Hematopoietic multipotent progenitor cell (in vitro differentiated cells): ENCODE measurements at places on chromosomes 5 and 9. TPM values are rescaled to one million over a fixed set of nuclear protein-coding genes. Genes with fewer than 3 reads are reported as not detected.

GRCh38 chr9:131776473-131776872 lies 36.6 kb upstream of the RAPGEF1 start:
- peak; percentile 71 for DNase-seq

DNA sequence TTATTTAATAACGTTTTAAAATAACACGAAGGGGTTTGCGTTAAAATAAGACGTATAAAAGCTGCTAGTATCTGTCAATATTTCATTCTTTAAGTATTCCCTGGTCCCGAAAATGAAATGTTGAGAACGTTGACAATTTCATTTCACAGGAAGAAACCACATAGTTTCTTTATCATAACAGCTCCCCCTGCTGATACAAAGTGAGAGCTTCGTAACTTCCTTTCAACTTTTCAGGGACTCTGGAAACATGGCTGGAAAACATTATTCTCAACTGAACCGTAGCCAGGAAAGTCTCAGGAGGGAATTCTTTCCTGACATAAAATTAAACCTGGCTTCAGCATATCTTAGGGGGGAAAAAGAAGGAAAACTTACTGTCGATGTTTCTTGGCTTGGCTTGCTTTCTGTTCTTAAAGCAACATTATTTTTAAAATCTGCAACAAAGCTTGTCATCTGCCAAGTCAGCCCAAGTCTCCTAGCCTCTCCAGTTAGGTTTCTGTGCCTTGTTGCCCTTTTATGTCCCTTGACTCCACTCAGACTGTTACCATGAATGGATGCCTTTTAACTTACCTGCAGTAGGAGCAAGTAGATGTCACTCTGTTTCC lies 122.9 kb upstream of the DAB2 start:
- DNase-seq, result no peak

The SLC4A9 gene
- not detected for total RNA-seq

DNA sequence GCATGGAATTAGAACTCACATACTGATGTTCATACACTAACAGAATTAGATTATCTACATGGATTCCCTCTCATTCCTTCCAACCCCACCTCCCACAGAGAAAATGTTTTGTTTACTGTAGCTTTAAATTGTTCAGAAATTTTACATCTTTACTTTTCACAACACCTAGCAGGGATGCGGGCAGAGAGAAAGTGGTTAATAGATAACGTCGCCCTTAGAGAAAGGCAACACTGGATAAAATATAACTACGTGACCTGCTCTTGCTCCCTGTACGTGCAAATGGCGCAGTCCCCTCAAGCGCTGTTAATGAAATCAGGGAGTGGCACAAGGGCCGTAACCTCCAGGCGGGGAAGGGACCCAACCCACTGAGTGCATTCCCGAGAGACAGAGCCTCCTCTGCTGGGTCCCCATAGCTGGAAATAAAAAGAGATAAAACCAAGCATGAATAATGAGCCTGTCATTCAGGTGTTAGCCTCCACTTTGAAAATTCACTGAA lies 125.3 kb upstream of the DAPK1 start:
- no peak for DNase-seq

- DNase-seq, result no peak
These were observed 12.8 kb upstream of the MAN2A1 start for GRCh38 chr5:109676920-109677319.

The LCN15 gene
- not detected for total RNA-seq

The FGFR4 gene
- 0.54 TPM for total RNA-seq

GRCh38 chr5:126872561-126873354 lies 95.8 kb downstream of the LMNB1 start:
- no peak for DNase-seq

DNA sequence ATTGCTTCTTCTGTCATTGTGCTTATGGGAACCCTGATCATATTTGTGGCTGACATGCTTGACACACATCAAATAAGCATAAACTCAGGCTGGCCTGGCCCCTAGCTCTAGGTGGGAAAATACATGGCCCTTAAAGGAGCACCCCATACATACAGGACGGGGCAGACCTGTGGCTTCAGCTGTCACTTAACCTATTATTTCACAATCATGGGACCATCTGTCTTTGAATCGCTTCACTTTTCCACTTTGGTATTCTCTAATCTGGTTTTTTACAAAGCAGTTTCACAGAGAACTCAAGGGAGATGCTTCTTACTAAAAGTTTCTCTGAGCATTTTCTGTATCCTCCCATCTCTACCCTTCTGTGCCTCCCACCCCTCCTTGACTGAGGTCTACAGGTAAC lies 34.6 kb upstream of the LRRTM2 start:
- DNase-seq, result no peak

- DNase-seq, result peak; percentile 85
These were observed 13.1 kb upstream of the DCAF12 start for GRCh38 chr9:34139477-34140146.

The LTC4S gene
- total RNA-seq, result 8.6 TPM

GRCh38 chr5:17182981-17183380 lies 34.5 kb upstream of the BASP1 start:
- DNase-seq, result no peak

- DNase-seq, result peak; percentile 4
These were observed 287.4 kb upstream of the ACTBL2 start for GRCh38 chr5:57770039-57770438.

The GABRP gene
- not detected for total RNA-seq

The PCDHB9 gene
- total RNA-seq, result not detected

The SLC34A3 gene
- total RNA-seq, result not detected

- no peak for DNase-seq
These were observed 18.1 kb downstream of the HMCN2 start for GRCh38 chr9:130283539-130284248.

DNA sequence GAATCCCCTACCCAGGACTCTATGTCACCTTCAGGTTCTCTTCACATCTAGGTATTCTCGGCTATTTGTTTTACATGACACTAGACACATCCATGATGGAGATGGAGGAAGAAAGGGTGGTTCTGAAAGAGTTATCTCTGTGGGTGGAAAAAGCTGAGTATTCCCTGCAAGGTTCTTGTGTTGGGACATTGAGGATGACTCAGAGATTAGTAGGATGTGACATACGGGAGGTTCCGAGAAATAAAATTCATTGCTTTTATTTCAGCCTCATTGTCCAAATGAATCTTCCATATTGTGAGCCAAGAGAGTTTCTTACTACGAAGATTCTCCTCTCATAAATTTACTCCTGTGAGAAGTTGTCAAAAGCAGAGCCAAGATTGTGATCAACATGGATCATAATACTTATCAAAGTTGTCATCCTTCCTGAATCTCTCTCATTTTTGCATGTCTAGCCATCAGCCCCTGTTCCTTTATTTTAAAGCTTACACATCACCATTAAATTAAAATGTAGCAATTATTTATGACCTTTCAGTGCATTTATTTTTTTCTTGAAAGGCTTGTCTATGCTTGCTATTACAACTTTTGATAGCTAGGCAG lies 370.0 kb downstream of the PSAT1 start:
- DNase-seq, result no peak

- no peak for DNase-seq
These were observed 85.1 kb downstream of the SLC24A2 start for GRCh38 chr9:19703702-19704101.

DNA sequence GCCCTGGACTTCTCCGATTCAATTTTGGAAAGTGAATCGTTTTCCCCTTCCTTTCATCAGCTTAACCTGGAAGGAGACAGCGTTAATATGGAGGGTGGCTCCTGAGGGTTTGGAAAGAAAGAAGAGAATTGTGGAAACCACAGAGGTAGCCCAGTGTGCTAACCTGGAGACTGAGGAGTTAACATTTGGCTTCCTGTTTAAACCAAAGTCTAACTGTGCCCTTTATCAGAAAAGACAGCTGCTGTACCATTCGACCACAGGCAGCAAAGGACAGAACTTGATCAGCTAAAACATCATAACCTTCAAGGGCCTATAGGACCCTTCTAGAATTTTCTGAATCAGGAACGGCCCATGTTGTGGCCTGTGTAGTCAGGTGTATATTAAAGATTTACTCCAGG lies 735 bp downstream of the IDNK start:
- DNase-seq, result peak; percentile 91

GRCh38 chr9:15501179-15501578 lies 9.6 kb downstream of the PSIP1 start:
- no peak for DNase-seq

DNA sequence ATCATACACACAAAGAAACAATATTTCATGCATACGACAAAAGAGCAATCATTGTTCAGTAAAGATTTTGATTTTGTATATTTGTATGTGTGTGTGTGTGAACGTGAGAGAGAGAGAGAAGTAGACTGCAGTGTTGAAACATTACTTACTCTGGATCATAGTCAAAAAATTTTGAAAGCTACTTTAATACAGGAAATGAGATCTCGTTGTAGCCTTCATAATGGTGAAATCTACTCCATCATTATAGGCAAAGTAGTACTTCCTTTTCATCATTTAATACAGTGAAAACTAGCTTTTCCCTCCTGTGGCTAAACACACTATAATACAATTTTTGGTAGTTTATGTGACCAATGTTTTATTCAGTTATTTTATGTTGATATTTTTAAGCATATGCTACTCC lies 1427.7 kb upstream of the C9orf72 start:
- no peak for DNase-seq

GRCh38 chr5:113512341-113512740 lies 1.2 kb upstream of the YTHDC2 start:
- DNase-seq, result no peak

DNA sequence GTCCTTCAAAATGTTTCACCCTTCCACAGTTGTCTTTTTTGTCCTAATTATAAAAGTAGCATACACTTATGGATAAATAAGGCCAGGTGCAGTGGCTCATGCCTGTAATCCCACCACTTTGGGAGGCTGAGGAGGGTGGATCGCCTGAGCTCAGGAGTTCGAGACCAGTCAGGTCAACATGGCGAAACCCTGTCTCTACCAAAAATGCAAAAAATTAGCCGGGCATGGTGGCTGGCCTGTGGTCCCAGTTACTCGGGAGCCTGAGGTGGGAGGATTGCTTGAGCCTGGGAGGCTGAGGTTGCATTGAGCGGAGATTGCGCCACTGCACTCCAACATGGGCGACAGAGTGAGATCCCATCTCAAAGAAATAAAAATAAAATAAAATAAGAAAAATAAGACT lies 1.6 kb downstream of the C5orf52 start:
- DNase-seq, result no peak

The CCL21 gene
- not detected for total RNA-seq

- DNase-seq, result no peak
These were observed 1046.9 kb downstream of the CDH12 start for GRCh38 chr5:21806271-21806670.

The NINJ1 gene
- 63.8 TPM for total RNA-seq

DNA sequence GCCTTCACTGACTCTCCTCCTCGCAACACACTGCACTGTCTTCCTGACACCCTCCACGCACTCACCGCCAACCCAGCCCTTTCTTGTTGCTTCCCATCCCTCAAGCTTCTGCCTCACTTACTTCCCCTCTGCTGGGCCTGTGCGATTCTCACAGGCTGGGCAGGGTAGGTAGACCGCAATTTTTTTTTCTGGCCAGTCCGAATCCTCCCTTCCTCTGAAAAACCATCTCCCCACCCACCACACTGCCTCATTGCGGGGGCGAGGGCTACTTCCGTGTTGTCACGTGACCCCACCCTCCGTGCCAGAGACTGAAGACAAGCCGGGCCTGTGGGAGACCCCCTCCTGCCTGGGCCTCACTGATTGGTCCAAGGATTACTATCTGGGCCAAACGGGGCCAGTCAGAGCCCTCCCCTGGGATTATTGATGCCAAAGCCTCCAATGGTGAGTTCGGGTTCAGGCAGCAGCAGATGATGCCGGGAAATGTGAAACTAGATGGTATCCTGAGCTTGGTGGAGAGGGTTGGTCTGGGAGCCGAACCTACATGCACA lies 73.1 kb downstream of the STK10 start:
- peak; percentile 93 for DNase-seq

DNA sequence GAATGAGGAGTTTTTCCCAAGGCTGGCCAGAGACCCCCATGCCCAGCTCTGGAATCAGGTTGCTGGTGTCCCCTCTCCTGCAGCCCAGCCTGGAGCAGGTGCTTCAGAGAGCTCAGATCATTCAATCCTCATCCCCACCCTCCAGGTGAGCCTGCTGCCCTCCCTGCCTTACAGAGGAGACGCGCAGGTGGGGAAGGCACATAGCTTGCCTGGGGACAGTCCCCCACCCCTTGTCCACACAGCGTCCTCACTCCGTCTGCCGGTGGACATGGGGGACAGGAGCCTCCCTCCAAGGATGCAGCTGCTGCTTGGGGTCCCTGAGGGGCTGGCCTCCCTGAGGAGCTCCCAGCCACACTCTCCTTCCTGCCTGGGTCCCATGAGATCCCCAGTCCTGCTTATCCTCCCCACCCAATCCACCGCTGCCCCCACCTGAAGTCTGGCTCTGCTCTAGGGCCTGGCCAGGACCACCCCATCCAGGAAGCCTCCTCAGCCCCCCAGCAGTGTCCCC lies 17.1 kb upstream of the QSOX2 start:
- DNase-seq, result no peak

The CATSPER3 gene
- total RNA-seq, result 0.27 TPM

DNA sequence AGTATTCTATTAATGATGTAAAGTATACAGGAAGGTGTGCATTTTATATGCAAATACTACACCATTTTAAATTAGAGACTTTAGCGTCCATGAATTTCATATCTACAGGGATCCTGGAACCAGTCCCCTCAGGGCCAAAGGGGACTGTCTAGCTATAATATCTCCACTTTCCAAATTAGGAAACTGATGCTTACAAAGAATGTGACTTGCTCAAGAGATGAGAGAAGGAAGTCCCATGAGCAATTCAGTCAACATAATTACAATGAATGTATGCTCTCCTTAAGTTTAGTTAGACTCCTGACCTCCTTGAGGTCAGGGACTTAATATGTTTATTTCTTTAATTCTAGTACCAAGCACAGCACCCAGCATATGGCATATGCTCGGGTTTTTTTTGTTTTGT lies 23.7 kb downstream of the NIPBL start:
- DNase-seq, result no peak

DNA sequence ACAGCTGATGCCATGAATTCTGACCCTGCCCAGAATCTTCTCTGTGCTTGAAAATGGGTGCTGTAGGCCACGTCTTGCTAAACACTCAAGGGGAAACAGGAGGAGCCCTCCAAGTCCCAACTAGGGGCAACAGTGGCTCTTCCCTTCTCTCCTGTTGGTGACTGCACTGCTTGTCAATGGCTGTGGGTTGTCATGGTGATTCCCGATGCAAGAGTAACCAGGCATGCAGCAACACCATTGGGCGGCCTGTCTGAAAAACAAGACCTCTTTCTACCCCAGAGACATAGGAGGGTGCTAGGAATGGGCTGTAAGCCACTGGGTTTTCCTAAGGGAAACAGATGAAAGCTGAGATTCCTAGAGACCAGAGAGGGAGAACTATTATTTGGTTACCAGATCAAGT lies 201.7 kb upstream of the PANK3 start:
- DNase-seq, result no peak

The C9orf50 gene
- total RNA-seq, result not detected

- no peak for DNase-seq
These were observed 68.1 kb downstream of the SEMA6A start for GRCh38 chr5:116506488-116506887.

DNA sequence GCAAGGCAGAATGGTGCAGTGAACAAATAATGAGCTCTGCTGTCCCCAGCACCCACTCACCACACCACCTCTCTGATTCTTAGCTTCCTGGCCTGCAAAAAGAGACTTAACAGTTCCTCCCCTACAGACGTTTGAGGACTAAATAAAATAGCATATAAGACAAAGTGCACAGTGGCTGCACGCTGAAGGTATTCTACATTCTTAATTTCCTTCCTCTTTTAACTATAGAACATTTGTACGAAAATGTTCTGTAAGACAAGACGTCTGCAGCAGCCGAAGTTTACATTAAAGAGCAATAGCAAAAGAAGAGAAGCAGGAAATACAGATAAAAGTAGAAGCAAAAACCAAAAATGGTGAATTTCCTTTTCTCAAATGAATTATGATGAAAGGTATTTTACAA lies 15.7 kb downstream of the FBN2 start:
- peak; percentile 38 for DNase-seq

- DNase-seq, result no peak
These were observed 4.4 kb downstream of the PDCD1LG2 start for GRCh38 chr9:5514617-5515260.

The SSBP2 gene
- total RNA-seq, result 141 TPM
